ENCODE measurements at places on chromosomes 4 and X.

GRCh38 chr4:168787801-168788595 is 222.1 kb downstream of the CBR4 start:
- no peak for DNase-seq

DNA sequence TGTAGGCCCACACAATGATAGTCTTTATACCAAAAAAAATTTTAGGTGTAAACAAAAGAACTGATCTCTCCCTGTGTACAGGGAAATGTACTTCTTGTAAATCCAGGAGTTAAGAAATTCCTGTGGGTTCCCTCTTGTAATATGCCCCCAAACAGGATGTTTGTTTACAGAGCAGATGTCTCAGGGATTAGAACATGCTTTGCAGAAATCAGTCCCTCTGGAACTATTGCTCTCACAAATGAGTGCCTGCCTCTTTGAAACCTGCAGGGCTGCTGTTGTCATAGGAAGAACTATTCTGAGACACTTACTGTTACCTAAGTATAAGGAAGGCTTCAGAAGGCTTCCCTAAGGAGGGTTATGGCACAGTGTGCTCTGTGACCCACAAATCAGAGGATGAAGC is 35.6 kb downstream of the PAK3 start:
- DNase-seq: no peak

GRCh38 chr4:8201321-8201781 is 2.3 kb downstream of the SH3TC1 start:
- peak; percentile 29 for DNase-seq

- no peak for DNase-seq
Observed at GRCh38 chr4:141659539-141659938, 23.2 kb downstream of the IL15 start.

DNA sequence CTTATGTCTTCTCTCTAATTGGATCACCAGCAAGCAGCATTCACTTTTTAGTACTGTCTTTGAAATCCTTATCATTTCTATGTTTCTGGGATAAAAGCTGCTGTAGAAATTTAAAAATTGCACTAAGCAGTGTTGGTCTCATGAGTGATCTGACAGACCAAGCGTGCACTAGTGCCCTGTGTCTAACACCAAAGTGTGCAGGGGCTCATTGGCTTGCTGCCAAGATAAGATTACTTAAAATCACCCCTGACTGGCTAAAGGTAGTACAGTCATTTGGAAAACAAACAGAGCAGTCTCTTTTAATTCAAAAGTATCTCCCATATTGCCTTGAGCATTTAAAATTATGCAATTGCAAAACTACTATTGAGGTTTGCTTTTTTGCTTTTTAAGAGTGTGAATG is 304.6 kb downstream of the ARAP2 start:
- DNase-seq: no peak

GRCh38 chr4:159150821-159151390 is 48.0 kb downstream of the RAPGEF2 start:
- no peak for DNase-seq

DNA sequence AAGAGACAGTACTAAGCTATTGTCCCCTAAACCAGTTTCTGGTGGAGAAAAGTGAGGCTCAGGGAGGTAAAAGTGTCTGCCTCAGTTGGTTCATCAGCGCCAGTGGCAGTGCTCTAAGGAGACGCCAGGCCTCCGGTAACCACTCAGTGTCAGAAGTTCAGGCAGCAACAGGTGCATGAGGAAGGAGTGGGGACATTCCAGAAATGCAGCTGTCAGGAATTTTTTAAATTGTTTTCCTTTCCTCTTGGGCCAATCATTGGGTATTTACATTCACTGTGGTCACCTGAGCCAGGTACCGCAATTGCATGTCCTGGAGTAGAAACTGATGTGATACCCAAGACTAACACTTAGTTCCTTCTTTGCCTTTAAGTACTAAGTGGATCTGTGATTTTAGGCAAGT is 40.2 kb upstream of the HS3ST1 start:
- DNase-seq: no peak

GRCh38 chrX:154793084-154793795 is 12.0 kb downstream of the MPP1 start:
- no peak for DNase-seq

- no peak for DNase-seq
Observed at GRCh38 chr4:5448221-5448620, 260.1 kb downstream of the EVC2 start.

GRCh38 chrX:29690061-29690460 is 525.3 kb upstream of the MAGEB2 start:
- no peak for DNase-seq

DNA sequence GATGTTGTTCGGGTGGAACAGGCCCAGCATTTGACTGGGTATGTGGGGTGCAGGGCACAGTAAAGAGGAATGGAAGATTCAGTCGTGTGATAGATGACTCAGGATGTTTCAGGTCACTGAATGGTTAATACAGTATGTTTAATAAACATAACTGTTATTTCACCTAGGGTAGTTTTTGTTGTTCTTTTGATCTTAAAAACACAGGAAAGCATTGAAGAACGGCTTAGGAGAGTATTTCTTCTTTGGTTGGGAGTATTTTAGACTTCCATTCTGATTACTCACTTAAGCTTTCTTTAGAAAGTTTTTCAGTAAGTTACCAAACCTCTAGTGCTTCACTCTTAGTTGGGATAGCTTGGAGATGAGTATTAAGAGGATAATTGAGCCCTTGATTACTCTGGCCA is 62.3 kb downstream of the STAG2 start:
- no peak for DNase-seq

GRCh38 chrX:103586314-103586646 is 965 bp downstream of the TCEAL4 start:
- DNase-seq: no peak

DNA sequence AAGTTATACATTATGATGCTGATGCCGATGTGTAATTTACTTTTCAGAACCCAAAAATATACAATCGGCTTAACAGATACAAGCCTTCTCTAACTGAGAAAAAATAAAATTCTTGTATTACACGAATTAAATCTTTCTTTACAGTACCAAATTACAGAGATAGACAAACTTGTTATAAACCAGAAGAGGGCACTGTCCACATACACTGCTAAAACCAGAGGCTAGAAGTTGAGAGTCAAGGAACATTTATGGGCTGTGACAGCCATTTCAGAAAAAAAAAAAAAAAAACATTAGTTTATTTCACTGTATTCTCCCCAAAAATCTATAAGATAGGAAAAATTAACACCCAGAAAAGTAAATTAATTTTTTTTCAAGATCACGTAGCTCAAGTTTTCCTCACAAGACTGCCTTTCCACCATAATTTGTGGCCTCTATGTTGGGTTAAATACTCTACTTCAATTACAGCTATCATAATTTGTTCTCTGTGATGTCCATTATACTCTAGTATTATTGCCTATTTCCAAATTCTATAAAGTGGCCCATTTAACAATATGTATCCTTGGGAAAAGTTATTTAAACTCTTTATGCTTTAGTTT is 12.0 kb downstream of the EREG start:
- no peak for DNase-seq

DNA sequence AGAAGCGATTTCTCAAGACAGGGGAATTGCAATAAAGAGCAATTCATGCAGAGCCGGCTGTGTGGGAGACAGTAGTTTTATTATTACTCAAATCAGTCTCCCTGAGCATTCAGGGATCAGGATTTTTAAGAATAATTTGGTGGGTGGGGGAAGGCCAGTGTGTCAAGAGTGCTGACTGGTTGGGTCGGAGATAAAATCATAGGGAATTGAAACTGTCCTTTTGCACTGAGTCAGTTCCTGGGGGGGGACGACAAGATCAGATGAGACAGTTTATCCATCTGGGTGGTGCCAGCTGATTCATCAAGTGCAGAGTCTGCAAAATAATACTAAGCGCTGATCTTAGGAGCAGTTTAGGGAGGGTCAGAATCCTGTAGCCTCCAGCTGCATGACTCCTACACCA is 502.4 kb downstream of the NLGN4X start:
- no peak for DNase-seq

DNA sequence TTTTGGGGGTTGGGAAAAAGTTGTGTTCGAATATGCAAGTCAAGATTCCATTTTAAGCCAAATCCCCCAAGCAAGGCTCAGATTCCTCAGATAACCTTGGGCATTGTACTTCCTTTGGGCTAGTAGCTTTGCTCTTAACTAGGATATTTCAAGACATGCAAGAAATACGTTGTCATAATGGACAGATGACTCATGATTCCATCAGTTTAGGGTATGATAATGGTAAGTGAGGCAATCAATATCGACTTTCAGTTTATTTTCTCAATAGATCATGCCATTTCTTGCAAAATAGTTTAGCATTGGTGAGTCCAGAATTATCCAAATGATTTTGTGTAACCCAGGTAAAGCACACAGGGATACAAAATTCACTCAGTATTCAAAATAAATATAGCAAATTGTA is 25.4 kb downstream of the CFAP299 start:
- no peak for DNase-seq

DNA sequence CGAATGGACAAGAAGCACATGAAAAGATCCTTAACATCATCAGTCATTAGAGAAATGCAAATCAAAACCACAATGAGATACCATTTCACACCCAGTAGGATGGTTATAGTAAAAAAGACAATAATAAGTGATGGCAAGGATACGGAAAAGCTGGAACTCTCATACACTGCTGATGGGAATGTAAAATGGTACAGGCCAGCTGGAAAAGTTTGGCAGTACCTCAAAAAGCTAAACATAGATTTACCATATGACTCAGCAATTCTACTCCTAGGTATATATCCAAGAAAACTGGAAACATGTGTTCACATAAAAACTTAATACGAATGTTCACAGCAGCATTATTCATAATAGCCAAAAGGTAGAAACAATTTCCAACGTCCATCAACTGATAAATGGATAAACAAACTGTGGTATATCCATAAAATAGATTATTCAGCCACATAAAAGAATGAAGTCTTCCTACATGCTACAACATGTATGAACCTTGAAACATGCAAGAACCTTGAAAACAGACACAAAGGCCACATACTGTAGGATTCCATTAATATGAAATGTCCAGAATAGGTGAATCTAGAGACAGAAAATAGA is 11.9 kb downstream of the RPS6KA3 start:
- no peak for DNase-seq

Measured in activated gamma-delta T cell treated with anti-CD3 and anti-CD28 coated beads, Interleukin-2, amount 50 U/mL, for 16 hours (primary cell).